ENCODE measurements at places on chromosomes 13 and 19. TPM values are rescaled to one million over a fixed set of nuclear protein-coding genes. Genes with fewer than 3 reads are reported as not detected.

GRCh38 chr19:5298471-5298901, 42.1 kb downstream of the PTPRS start:
- no peak for DNase-seq

DNA sequence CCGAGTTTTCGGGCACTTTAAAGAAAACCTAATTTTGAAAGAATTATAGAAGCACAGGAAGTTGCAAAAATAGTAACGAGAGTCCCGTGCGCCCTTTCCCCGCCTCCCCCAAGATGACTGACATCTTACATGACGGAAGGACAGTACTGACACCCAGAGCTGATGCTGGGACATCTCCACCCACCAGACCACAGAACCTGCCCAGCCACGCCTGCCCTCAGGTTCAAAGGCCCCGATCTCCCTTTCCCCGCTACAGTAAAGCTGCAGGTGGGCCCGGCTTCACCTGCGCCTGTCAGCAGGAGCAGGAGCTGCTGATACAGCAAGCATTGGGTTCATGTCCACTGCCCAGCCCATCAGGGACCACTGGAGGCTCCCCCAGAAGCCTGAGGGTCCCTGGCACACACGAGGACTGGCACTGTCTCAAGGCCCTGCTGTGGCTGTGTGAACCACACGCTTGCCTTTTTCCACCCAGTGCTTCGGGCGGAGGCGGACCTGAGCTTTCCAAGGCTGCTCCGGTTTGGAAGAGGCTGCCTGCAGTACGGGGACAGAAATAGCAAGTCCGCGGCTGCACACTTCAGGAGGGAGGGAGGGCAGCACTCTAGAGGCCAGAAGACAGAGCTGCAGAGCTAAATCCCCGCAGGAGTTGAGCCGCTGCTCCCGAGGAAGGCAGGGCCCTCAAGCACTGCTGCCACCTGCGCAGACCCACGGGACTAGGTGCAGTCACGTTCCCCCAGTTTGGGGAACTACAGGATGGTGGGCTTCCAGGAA, 8.7 kb downstream of the MAP2K2 start:
- DNase-seq: peak; percentile 69

DNA sequence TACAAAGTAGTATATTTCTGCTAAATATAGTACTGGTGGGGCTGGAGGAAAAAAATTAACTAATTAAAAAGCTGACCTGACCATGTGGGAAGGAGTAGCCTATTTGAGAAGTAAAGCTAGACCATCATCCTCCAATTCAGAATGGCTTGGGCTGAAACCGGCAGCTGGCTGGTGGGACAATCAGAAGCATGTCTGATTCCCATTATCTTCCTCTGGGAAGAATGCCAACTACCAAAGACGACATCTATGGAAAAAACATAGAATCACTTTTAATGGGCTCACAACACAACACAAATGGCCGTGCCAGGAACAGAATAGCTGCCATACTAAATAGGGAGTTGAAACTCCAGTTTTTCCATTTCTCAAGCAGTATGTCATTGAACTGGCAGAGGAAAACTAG, 120.4 kb upstream of the FREM2 start:
- DNase-seq: no peak

DNA sequence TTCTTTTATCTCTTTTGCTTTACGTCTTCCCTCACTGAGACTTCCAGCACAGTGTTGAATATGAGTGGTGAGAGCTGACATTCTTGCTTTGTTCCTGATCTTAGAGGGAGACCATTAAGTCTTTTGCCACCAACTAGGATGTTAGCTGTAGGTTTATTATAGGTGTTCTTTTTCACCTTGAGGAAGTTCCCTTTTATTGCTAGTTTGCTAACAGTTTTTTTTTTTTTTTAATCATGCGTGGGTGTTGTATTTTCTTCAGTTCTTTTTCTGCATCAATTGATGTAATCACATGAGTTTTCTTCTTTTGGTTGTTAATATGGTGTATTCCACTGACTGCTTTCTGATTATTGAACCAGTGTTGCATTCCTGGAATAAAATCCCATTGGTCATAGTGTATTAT, 21.1 kb downstream of the AP1M1 start:
- DNase-seq: no peak

CLEC4M gene
- total RNA-seq: not detected

All from heart left ventricle (tissue), 16 donors.